ENCODE measurements at places on chromosomes 6 and 20.

DNA sequence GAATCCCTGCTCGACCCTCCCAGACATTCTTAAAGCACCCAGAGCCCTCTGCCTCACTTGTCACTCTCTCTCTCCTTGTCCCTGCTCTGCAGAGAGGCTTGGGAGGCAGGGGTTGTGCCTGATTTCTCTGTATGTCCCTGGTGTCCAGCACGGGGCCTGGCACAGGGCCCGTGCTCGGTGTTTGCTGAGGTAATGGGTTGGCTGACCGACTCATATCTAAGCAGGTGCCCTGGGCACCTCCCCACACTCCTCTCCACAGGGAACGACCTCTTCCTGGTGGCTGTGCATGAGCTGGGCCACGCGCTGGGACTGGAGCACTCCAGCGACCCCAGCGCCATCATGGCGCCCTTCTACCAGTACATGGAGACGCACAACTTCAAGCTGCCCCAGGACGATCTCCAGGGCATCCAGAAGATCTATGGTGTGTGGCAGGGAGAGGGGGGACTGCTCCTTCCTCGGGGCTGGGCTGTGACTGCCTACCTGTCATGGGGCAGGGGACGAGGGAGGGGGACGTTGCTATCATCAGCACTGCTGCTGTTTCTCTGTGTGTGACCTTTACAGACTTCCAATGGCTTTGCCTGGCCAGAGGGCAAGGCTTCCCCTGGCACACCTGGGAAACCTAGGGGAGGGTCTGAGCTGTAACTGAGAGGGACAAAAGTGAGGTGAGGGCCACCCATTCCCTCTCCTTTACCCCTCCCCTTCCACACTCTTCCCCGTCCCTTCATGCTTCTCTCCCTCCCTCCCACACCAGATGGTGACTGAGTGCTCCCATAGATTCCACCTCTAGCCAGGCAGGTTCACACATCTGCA is 14.2 kb downstream of the MMP24OS start:
- no peak for DNase-seq

- no peak for DNase-seq
Observed at GRCh38 chr6:8080362-8081151, 16.4 kb upstream of the BLOC1S5 start.

DNA sequence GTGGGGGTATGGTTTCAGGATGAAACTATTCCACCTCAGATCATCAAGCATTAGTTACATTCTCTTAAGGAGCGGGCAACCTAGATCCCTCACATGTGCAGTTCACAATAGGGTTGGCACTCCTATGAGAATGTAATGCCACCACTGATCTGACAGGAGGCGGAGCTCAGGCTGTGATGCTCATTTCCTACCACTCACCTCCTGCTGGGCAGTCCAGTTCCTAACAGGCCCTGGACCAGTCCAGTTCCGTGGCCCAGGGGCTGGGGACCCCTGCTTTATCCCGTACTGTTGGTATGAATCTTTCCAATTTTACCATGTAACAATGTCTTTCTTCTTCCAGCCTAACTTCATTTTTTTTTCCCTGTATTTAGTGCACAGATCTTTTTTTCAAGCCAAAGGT is 94.9 kb downstream of the OGFRL1 start:
- no peak for DNase-seq

- no peak for DNase-seq
Observed at GRCh38 chr20:24627926-24628325, 158.5 kb downstream of the SYNDIG1 start.

DNA sequence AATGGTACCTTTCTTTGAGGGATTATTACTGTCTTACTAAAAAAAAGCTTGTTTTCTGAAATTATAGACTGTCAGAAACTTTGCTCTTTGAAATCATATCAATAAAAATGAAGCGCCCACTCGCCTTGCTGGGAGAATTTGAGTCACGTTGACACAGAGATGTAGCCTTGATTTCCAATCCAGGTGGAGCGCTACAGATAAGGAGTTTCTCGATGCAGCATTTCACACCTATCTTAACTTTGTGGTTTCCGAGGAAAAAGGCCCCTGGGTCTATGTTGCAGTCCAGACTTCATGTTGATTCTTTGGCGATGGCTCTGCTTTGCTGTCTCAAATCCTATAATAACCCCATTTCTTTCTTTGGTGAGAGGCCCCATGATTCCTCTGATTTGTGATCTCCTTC is 158.1 kb upstream of the ARG1 start:
- no peak for DNase-seq

DNA sequence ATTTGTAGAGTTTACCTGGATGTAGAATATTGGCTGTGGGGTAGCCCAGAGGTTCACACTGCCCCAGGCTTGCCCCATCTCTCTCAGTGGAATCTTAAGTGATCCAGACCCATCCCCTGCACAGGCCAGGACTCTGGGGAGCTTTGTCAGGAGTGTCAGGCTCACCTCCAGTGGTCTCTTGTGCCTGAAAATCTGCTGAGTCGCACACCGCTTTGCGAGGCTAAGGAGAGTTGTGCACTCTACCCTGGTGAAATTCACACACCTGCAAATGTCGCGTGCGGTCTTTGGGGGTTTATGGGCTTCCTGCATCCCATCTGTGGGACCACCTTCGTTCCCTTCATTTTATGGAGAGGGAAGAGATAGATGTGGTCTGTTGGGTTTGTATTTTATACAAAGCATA is 63.6 kb upstream of the KIF25 start:
- DNase-seq: no peak

GRCh38 chr6:45688180-45688579 is 310.4 kb upstream of the SUPT3H start:
- DNase-seq: peak; percentile 23

DNA sequence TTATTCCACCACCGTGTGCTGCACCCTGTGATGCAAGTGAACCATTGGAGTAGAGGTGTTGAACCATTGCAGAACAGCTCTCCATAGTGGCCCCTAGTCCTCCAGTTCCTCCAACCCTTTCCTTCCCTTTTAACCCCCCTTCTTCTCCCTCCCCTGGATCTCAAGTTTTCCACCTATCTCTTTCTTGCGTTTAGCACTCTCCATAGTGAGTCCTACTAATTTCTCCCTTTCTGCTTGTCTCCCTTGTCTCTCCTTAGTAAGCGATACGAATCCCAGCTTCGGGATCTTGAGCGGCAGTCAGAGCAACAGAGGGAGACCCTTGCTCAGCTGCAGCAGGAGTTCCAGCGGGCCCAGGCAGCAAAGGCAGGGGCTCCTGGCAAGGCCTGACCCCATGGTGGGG is 1.1 kb downstream of the PFDN6 start:
- DNase-seq: no peak

- no peak for DNase-seq
Observed at GRCh38 chr20:50515471-50516106, 5.4 kb downstream of the PTPN1 start.

- DNase-seq: peak; percentile 47
Observed at GRCh38 chr6:151325075-151326050, 66.0 kb downstream of the ZBTB2 start.
